ENCODE measurements at places on chromosomes 2 and 18.

DNA sequence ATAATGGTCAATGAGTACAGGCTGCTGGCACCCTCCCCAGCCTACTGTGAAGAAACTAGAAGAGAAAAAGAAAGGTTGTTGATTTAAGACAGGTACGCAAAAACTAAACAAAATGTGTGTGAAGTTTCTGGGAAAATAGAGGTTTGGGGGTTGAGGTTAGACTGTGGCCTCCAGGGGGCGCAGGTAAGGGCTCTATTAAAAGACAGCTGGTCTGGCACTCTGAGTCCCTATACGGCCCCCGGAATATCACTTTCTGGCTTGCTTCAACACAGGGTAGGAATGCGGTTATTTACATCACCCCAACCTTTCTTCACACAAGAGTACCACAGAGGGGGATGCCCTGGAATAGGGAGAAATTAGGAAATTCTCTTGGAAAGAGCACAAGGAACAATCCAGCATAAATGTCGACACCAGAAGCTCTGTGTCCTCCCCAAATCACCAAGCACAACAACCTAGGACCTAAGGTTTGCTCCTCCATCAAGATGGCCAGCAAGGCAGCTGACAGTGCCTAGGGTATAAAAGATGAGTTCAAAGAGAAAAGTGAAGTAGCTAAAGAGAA is 480.8 kb upstream of the KLHL29 start:
- DNase-seq: peak; percentile 5

GRCh38 chr2:205947621-205948495 is 138.1 kb downstream of the INO80D start:
- DNase-seq: peak; percentile 58

GRCh38 chr2:63424329-63425078 is 163.8 kb downstream of the WDPCP start:
- peak; percentile 37 for DNase-seq

DNA sequence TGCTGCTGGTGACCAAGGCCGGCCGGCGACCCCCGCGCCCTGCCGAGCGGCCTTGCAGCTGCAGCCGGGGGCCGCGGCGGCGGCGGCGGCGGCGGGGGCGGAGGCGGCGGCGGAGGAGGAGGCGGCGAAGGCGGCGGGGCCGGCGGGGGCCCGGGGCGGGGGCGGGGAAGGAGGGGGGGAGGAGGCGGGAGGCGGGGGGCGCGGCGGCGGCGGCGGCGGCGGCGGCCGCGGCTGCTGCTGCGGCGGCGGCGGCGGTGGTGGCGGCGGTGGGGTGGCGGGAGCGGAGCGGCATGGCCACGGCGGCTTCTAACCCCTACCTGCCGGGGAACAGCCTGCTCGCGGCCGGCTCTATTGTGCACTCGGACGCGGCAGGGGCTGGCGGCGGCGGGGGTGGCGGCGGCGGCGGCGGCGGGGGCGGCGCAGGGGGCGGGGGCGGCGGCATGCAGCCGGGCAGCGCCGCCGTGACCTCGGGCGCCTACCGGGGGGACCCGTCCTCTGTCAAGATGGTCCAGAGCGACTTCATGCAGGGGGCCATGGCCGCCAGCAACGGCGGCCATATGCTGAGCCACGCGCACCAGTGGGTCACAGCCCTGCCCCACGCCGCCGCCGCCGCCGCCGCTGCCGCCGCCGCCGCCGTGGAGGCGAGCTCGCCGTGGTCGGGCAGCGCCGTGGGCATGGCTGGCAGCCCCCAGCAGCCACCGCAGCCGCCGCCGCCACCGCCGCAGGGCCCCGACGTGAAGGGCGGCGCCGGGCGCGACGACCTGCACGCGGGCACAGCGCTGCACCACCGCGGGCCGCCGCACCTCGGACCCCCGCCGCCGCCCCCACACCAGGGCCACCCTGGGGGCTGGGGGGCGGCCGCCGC is 1.5 kb downstream of the POU3F3 start:
- no peak for DNase-seq

- no peak for DNase-seq
Observed at GRCh38 chr2:230762317-230762896, 49.8 kb downstream of the CAB39 start.
